Amygdala (tissue), 56 donors: ENCODE measurements at places on chromosomes 2 and 18.

- no peak for DNase-seq
Observed at GRCh38 chr2:147547440-147547839, 297.4 kb upstream of the ACVR2A start.

DNA sequence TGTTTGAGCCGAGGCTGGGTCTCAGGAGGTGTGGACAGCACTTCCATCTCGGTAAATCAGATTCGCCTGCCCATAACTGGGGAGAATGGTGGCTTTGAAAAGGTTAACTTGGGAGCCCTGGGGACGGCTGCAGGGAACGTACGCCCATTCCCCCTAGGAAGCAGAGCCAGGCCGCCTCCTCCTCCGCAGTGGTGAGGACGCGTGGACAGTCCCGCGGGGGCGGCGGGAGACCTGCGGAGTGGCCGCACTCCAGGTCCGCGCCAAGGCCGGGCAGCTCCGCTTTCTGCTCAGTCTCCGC is 845 bp upstream of the MYCN start:
- DNase-seq, result no peak

GRCh38 chr2:158493458-158493857 is 36.7 kb downstream of the PKP4 start:
- no peak for DNase-seq

- no peak for DNase-seq
Observed at GRCh38 chr18:45793264-45793965, 32.1 kb upstream of the SIGLEC15 start.

DNA sequence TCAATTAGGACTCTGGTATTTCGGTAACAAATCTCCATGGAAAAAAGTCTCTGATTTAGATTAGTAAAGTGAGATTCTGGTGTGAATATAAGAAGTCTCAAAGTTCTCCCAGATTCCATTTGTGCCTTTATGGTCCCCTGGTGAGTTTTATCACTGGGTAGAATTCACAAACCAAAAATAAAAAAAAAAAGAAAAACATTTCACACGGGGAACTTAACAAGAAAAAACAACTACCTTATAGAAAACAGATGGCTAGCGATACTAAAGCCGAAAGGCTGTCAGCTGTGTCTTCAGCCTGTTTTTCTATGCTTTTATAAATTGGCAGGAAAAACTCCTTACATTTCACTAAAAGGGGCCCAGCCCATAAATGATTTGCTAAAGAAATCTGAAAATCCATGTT is 50.6 kb downstream of the COL5A2 start:
- DNase-seq, result no peak
